GOT3 (cell line): ENCODE measurements at places on chromosomes 11 and 22.
A peak's percentile ranks its signal among the peaks of the same experiment; 100 is the strongest.

- DNase-seq: peak; percentile 34
These were observed at the start of gene CHST1 for GRCh38 chr11:45665206-45665932. CHST1 (minus strand) TSS chr11:45665622; CDS start chr11:45650923, 14,699 bp downstream.

DNA sequence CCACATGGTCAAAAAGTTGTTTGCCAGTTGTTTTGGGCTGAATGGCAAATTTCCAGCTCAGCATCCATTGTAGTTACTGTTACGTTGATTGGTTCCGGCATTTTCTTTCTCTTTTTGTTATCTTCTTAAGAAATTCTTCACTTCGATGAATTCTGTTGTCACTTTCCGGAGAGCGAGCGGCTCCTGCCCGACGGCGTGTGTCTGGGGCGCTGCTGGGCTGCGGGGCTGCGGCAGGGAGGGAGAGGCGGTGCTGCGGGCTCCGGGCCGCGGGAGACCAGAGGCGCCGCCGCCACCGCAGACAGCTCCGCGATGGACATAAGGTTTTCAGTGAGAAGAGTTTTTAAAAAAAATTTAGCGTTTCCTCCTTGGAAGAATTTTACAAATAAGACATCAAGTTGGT lies 117.4 kb downstream of the RRM1 start:
- no peak for DNase-seq

- no peak for DNase-seq
These were observed 638 bp upstream of the TENM4 start for GRCh38 chr11:79441461-79441875.

GRCh38 chr22:49140911-49141665 lies 686.6 kb downstream of the BRD1 start:
- DNase-seq: no peak

DNA sequence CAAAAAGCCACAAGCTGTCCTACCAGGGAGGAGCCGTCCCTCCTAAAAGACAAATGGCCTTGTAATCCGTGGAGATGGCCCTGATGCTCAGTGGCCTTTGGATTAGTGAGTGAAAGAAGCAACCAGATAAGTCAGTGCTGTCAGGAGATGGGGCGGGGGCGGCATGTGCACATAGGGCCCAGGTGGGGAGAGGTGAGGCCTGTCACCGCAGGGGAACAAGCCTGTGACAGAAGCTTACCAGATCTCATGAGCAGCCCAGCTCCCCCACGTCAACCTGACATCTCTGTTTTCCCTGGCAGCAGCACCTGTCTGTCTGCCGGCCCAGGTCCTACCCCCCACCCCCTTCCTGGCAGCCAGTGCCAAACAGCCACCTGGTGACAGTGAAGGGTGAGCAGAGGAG lies 162.6 kb downstream of the BUD13 start:
- DNase-seq: no peak

DNA sequence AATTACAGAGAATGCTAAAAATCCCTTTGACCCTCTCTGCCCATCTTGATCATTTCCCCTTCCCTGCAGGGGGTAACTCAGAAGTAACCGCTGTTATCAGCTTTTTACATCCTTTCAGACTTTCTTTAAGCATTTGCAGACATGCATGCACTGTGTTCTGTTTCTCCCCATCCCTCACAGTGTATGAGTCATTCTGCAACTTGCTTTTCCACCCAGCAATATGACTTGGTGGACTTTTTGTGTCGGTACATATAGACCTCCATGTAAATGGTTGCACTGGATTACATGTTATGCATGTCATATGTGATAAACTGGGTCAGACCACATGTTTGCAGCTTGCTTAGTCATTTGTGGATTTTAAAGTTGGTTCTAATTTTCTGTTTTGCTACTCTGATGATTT lies 87.7 kb upstream of the NECTIN1 start:
- no peak for DNase-seq

DNA sequence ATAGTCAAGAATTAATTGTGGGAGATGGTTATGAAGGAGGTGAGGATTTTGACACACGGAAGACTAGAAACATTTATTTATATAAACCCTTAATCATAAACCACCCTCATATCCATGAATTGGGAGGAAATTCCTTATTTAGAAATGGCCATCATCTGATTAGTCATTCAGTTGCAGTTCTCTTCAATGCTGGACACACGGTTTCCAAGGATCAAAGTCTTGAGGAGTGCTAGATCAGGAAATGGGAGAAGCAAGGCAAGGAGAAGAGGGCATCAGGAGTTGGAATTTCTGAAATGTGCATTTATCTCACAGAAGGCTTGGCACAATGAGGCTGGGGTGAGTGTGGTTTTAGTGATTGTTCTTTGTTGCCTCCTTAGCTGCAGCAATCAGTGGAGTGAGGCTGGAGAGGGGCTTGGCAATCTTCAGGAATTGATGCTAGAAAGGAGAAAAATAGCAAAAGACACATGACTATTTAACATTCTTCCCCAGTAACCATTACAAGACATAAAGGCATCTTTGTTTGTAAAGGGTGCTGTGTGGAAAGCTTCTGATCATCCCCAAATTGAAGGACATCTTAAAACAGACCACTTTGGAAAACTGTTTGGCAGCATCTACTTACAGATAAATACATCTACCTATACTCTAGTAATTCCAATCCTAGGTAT lies 21.6 kb upstream of the GDPD4 start:
- no peak for DNase-seq

- no peak for DNase-seq
These were observed 27.4 kb upstream of the GRIA4 start for GRCh38 chr11:105582497-105582896.

DNA sequence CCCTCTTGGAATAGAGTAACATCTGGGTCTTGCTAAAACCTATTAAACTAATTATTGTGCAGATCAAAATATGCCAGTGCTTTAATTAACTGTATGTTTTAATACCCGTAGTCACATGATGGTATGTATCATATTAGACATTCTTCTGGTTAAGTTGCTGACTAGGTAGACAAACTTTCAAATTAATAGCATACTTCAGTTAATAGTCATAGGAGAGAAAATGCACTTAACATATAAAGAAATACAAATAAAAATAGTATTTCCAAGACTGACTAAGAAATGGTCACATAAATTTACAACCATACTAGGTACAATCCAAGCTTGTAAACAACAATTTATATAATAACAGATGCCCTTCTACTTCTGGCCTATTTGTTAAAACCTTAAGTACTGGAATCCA lies 7.6 kb upstream of the EXPH5 start:
- no peak for DNase-seq

DNA sequence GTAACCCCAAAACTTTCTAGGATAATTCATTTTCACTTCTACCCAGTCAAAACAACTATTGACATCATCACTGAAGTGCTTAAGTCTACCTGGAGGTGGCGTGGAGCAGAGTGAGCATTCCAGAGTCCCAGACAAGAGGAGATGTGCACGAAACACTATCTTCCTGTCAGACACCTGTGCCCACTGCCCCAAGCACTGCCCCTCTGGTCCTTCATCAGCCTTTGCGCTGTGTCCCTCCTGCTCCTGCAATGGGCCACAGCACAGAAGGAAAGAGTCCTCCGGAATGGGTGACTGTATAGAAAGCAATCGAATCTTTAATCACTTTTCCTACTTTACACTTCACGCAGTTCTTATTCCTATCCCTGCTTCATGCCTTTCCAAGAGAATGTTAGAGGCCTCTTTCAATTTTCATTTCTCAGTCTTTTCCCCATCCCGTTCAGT lies 512 bp upstream of the GRIA4 start:
- no peak for DNase-seq

DNA sequence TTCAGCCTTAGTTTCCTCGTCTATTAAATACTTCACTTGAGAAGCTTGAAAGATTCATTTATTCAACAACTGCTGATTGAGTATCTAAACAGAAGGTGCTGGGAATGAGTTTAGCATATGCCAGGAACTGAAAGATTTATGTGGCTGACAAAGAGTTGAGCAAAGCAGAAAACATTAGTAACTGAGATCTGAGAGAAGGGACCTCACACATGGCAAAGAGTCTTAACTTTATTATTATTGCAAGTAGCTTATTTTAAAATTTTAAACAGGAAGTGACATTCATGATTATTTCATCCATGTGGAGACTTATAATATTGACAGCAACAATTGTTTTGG lies 133.6 kb downstream of the CASP12 start:
- no peak for DNase-seq

- no peak for DNase-seq
These were observed 32.9 kb downstream of the TP53I11 start for GRCh38 chr11:44917741-44918140.

DNA sequence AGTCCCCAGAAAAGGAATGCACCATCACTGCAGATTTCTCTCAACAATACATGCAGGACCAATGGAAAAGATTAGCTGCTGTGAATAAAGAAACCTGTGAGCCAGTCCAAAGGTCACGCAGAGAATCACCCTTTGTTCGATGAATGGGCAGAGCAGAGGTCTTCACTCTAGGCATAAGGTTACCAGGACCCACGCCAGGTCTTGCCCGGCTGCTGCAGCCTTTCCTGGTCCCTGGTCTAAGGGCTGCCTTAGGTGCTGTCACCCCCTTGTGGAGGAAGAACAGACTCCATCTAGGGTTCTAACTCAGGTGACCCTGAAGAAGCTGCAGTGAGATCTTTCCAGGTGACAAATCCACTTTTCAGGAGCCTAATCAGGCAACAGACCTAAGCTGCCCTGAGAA lies 29.0 kb upstream of the NAP1L4 start:
- no peak for DNase-seq

- no peak for DNase-seq
These were observed 11.3 kb downstream of the CECR2 start for GRCh38 chr22:17380359-17381087.

DNA sequence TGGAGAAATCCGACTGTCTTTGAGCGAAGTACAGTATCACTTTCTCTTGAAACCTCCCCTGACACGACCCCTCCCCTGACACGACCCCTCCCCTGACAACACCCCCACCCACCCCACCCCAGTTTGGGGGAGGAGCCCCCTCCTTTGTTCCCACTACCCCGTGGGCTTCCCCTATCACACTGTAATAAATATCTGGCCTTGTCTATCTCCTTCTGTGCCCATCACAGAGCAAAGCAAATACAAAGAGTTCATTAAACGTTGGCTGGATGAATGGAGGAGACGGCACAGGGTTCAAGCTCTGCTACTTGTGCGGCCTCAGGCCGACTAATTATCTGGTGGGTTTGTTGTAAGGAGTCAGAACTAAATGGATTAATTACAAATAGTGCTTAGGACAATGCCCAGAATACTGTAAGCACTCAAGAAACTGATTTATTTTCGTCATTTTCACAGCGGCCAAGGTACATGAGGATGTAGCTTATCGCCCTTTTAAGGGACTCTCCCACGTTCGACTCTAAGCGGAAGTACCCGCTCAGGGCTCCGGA lies 628 bp upstream of the GGA1 start:
- no peak for DNase-seq

DNA sequence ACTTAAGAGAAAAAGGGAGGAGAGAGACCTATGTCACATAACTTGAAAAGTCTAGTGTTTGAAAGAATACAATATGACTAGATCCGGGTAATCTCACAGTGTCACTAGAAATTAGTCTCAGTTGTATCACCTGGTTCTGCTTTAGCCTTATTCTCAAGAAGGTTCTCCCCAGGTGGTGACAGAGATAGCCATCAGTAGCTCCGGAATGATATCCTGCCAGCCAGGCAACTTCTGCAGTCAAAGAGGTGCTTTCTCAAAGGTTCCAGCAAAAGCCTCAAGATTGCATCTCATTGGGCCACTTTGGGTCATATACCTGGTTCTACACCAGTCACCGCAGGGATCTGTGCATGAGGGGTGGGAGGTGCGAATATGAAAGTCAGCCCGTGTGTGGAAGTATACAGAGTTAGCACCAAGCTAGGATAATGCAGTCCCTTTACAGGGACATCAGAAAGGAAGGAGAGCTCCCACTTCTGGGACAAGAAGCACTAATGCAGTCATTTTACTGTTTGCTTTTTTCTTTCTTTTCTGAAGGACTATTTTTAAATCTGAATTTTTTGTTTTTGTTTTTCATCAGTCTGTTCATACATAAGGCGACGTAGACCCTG lies 61.1 kb downstream of the CYB5R2 start:
- no peak for DNase-seq

GRCh38 chr11:67996051-67996450 lies 7.8 kb downstream of the UNC93B1 start:
- no peak for DNase-seq

DNA sequence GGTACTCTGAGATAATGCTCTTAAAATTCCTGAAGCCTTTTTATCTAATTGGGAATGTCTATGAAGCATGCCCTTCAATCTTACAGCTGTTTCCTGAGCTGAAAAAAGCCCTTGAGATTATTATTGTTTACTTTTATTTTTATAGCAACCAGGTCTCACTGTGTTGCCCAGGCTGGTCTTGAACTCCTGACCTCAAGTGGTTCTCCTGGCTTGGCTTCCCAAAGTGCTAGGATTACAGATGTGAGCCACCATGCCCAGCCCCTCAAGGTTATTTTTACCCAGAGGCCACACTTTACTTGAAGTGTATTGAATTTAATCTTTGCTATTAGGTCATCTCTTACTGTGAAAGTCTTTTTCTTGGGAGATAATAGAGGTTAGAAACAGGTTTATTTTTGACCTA lies 7.0 kb upstream of the SWAP70 start:
- DNase-seq: no peak

GRCh38 chr11:33375688-33376311 lies 118.6 kb downstream of the HIPK3 start:
- DNase-seq: no peak

DNA sequence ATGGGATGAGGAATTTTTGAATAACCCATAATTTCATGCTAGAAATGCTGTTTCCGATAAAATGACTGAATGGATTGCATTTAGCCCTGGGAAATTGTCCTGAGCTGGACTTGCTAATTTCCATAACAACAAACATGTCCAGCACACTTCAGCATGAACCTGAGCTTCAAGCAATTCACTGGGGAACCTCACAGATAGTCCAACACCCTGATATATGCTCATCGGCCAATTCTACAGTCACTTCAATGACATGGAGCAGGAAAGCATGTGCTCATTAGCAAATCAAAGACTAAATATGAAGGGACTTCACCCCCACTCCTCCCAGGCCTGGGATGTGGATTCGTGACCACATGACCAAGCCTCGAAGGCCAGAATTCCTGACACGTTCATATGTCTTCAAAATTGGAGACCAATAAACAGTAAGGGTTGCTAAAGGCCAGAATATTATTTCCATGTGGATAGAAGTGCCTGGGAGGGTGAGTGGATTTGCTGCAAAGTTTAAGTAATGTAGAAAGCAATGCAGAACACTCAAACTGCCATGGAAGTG lies 131.9 kb downstream of the SLC1A2 start:
- no peak for DNase-seq

DNA sequence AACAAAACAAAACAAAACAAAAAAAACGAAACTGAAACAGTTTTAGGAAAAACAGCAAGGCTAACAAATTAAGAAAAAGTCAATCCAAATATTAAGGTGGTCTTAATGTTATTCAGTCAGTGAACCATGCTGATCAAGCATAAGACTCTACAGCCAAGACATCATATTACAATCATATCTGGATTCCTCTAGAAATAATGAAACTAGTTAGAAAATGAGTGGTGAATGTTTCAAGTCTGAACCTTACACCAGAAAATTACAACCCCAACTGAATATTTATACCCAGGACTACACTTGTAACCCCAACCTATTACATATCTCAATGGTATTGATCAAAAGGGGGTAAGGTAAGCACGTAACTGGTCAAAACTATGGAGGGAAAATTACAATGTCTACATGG lies 48.8 kb downstream of the ACAT1 start:
- DNase-seq: no peak
